ENCODE measurements at places on chromosomes 2 and 18. TPM values are rescaled to one million over a fixed set of nuclear protein-coding genes. Genes with fewer than 3 reads are reported as not detected.

- H3K27me3 ChIP-seq = no peaks in the 10 kb centered on the region
- peak overlapping the region; percentile 48 for H3K4me3 ChIP-seq
- no peak for DNase-seq
- H3K4me1 ChIP-seq = peaks cover 3% of the 10 kb centered on the region
Measured at GRCh38 chr2:112137516-112138158, 548 bp upstream of the FBLN7 start.

- no peaks in the 10 kb centered on the region for H3K4me1 ChIP-seq
- no peak overlapping the region for H3K27ac ChIP-seq
- no peaks in the 10 kb centered on the region for H3K27me3 ChIP-seq
- H3K36me3 ChIP-seq = peaks cover 6% of the 10 kb centered on the region
Measured at GRCh38 chr2:10777111-10777841, 35.3 kb downstream of the PDIA6 start.

DNA sequence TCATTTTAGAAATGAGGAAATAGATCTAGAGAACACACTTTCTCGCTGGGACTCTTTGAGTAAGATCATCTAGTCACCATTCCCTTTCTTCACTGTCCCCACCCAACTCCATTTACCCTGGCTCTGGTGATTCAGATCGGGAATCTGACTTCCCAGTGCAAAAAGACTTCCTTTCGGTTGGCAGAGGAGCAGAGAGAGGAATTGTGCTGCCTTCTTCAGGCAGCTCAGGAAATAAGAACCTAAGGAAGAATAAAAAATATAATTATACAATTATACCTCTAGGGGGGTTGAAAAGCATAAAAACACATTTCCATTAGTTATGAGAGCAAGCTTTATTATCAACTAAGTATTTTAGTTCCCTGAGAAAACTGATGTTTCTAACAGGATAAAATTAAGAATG lies 9.3 kb upstream of the MPP4 start:
- H3K4me3 ChIP-seq = no peak overlapping the region
- no peaks in the 10 kb centered on the region for H3K27me3 ChIP-seq
- no peak overlapping the region for H3K27ac ChIP-seq
- no peaks in the 10 kb centered on the region for H3K4me1 ChIP-seq
- H3K36me3 ChIP-seq = peaks cover 58% of the 10 kb centered on the region

GRCh38 chr2:232293191-232293590 lies 85.4 kb upstream of the ALPP start:
- DNase-seq = no peak
- H3K4me3 ChIP-seq = no peak overlapping the region
- no peak overlapping the region for H3K27ac ChIP-seq
- no peaks in the 10 kb centered on the region for H3K27me3 ChIP-seq

DNA sequence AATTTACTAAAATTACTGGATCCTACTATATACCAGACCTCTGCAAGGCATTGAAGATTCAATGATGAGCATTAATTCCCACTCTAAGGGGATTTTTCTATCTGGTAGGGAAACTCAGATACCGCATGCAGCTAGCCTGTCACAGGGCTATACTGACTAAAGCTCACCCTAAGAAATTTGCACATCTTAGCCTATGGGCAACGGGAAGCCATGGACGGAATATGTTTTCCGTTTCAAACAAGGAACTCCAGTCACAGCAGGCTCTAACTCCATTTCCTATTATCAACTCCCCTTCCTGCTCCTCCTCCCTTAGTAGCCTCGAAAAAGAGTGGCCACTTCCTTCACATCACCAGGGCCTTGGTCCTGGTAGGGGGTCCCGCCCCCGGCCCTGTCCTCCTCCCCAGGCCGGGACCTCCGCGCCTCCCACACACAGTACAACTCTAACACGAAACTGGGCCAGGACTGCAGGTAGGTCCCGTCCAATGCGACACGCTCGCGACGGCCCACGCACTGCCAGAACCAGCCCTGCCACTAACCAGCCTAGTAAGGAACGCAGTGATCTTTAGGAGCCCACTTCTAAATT lies 659 bp upstream of the COX5B start:
- H3K27me3 ChIP-seq = no peaks in the 10 kb centered on the region
- peak overlapping the region; percentile 91 for H3K4me3 ChIP-seq

DNA sequence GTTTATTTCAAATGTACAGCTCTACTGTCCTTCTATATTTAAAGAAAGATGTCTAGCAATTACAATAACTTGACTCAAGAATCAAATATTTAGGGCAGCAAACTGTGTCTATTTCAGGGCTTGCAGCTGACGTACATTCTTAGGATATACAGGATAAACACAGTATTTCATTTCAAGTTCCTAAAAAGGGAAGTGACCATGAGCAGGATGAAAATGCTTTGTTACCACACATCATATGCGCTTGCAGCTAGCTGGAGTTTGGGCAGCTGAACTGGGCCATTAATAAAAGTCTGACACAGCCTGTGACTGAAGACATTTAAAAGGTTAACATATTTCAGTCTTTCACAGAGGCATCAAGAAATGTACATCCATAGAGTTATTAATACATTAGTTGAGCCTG lies 264.6 kb upstream of the TRIB2 start:
- H3K4me1 ChIP-seq = no peaks in the 10 kb centered on the region
- H3K27ac ChIP-seq = no peak overlapping the region
- H3K36me3 ChIP-seq = no peaks in the 10 kb centered on the region
- H3K27me3 ChIP-seq = no peaks in the 10 kb centered on the region
- no peak for DNase-seq
- no peak overlapping the region for H3K4me3 ChIP-seq

MC4R gene
- not detected for total RNA-seq

- H3K4me1 ChIP-seq = no peaks in the 10 kb centered on the region
- no peak overlapping the region for H3K4me3 ChIP-seq
- H3K36me3 ChIP-seq = no peaks in the 10 kb centered on the region
- DNase-seq = no peak
- peaks cover 33% of the 10 kb centered on the region for H3K27me3 ChIP-seq
- H3K27ac ChIP-seq = no peak overlapping the region
Measured at GRCh38 chr18:13216711-13217465, 1.7 kb upstream of the LDLRAD4 start.

GRCh38 chr2:219567791-219568361 lies 3.5 kb downstream of the OBSL1 start:
- H3K27me3 ChIP-seq = no peaks in the 10 kb centered on the region
- no peak overlapping the region for H3K27ac ChIP-seq
- no peak for DNase-seq
- H3K4me3 ChIP-seq = no peak overlapping the region
- H3K36me3 ChIP-seq = no peaks in the 10 kb centered on the region
- peaks cover 16% of the 10 kb centered on the region for H3K4me1 ChIP-seq

DNA sequence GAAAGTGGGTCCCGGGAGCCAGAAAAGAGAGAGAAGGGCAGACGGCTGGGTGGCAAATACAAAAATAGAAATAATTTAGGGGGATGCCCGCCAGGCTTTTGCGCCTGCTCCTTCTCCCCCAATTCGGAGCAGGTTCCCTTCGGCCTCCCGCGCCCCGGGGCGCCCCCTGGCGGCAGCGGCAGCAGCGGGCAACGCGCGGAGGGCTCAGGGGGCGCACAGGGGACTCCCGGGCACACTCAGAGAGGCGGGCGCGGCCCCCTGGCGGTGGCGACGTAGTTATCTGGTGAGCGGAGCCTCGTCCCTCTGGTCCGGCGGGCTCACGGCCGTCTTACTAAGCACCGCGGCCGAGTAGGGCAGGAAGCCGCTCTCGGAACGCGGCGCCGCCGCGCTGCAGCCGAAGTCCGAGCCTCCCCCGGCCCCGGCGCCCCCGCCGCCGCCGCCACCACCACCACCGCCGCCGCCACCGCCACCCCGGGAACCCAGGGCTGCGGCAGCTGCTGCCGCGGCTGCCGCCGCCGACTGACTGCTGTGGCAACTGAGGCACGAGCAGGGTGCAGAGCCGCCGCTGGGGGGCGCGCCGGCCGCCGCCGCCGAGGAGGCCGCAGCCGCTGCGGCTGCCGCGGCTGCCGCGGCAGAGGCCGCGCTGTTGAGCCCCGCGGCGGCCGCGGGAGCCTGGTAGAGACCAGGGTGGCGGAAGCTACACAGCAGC lies 3.8 kb downstream of the EVX2 start:
- H3K27ac ChIP-seq = no peak overlapping the region
- no peak for DNase-seq
- H3K4me3 ChIP-seq = peak overlapping the region; percentile 28
- no peaks in the 10 kb centered on the region for H3K4me1 ChIP-seq

GRCh38 chr2:229661478-229661877 lies 52.9 kb downstream of the DNER start:
- no peaks in the 10 kb centered on the region for H3K36me3 ChIP-seq
- H3K4me3 ChIP-seq = no peak overlapping the region
- H3K4me1 ChIP-seq = no peaks in the 10 kb centered on the region
- peaks cover 2% of the 10 kb centered on the region for H3K27me3 ChIP-seq

CKAP2L gene
- total RNA-seq = 27.0 TPM

ADD2 gene
- total RNA-seq = 0.26 TPM

Measured in Panc1 (cell line).